ENCODE measurements at places on chromosomes 7 and 10.

DNA sequence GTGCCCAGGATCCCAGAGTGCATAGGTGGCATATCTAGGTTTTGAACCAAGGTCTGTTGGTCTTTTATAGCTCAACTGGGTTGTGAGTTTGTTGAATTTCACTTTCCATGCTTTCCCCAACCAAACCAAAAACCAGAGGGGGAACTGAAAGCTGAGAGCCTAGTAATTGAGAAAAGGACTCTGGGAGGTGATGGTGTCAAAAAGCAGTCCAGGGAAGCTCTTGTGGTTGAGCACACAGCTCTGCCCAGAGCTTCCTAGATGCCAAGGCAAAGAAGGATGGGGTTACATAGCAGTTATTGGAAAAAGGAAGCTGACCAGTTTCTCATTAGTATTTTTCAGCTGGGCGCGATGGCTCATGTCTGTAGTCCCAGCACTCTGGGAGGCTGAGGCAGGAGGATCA lies 9.9 kb downstream of the POR start:
- DNase-seq = no peak

DNA sequence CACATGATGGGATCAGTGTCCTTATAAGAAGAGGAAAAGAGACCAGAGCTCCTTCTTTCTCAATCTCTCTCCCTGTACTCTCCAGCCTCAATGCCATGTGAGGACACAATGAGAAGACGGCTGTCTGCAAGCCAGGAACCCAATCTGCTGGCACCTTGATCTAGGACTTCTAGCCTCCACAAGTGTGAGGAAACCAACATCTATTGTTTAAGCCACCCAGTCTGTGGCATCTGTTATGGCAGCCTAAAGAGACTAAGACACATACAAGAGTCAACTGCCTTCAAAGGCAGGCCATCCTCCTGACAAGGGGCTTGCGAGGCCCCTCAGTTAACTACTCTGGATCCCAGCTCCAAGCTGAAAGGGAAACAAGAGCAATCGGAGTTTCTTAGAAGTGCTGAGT lies 218.2 kb upstream of the FRMD4A start:
- no peak for DNase-seq

- no peak for DNase-seq
Observed at GRCh38 chr10:105146436-105146835, 505.3 kb downstream of the SORCS3 start.

DNA sequence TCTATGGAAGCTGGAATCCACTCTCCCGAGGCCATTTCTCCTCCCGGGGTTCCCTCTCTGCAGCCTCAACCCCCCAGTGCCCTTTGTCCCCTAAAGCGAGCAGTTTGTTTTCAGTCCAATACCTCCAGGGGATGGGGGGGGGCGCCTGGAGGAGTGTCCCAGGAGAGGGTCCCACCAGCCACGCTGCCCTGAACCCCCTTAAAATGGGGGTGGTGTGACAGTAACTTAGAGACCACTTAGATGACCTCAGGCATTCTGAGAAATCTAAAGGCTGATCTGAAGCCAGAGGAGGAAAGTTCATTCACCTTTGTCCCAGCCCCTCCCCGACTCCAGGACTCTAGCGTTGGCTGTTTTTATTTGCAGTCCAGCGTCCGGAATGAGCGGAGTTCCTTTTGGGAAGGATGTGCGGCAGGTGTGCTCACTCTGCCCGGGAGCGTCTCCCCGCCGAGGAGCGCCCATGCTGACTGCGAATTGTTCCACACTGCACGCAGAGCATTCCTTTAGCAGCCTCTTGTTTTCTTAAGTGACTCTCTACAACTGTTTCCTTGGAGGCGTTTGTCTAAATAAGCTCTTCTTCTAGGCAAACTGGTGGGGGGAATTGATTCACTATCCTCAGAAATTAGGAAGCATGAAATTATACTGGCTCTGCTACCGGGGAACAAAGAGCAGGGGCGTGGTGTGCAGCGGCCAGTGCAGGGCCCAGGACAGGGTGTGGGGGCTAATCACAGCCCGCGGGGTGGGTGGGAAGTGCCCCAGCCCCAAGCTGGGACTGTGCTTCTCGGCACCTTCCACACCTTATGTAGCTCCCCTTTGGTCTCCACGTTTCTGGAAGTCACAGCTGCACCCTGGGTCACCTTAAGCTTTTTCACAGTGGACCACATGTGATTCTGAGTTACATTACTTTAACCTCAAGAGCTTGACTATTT lies 46.3 kb downstream of the SYPL1 start:
- no peak for DNase-seq

GRCh38 chr10:103695584-103696005 lies 159.8 kb downstream of the SH3PXD2A start:
- no peak for DNase-seq

- DNase-seq = no peak
Observed at GRCh38 chr7:78576236-78576635, 777.7 kb downstream of the PHTF2 start.

GRCh38 chr7:143924851-143925250 lies 10.2 kb upstream of the OR2F2 start:
- DNase-seq = no peak

DNA sequence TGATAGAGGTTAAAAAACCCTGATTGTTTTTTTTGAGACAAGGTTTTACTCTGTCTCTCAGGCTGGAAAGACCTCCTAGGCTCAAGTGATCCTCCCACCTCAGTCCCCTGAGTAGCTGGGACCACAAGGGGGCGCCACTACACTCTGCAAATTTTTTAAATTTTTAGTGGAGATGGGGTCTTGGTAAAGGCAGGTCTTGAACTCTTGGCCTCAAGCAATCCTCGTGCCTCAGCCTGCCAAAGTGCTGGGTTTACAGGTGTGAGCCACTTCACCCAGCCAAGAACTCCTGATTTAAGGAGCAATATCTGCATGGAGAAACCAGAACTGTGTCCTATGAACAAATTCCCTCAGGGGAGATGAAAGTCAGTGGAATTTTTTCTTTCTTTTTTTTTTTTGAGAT lies 7.3 kb upstream of the KLHDC10 start:
- peak; percentile 33 for DNase-seq

GRCh38 chr7:151003572-151003971 lies 12.8 kb downstream of the NOS3 start:
- DNase-seq = no peak

DNA sequence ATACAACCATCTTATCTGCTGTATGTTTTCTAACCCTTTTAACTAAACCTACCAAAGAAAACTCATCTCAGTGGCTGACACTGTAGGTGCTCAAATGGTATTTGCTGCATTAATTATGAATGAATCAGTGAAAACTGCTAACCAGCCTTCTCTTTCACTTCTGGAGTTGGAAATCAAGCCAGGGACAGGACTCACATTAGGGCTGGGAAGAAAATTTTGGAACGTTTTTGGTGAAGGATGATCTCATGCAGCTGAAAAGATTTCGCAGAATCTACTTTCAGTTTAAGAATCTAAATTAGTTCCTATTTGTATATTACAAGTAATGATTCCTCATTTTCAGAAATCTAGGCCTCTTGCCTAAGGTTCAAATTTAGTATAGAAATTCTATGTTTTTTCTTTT lies 12.9 kb downstream of the MTPN start:
- no peak for DNase-seq

DNA sequence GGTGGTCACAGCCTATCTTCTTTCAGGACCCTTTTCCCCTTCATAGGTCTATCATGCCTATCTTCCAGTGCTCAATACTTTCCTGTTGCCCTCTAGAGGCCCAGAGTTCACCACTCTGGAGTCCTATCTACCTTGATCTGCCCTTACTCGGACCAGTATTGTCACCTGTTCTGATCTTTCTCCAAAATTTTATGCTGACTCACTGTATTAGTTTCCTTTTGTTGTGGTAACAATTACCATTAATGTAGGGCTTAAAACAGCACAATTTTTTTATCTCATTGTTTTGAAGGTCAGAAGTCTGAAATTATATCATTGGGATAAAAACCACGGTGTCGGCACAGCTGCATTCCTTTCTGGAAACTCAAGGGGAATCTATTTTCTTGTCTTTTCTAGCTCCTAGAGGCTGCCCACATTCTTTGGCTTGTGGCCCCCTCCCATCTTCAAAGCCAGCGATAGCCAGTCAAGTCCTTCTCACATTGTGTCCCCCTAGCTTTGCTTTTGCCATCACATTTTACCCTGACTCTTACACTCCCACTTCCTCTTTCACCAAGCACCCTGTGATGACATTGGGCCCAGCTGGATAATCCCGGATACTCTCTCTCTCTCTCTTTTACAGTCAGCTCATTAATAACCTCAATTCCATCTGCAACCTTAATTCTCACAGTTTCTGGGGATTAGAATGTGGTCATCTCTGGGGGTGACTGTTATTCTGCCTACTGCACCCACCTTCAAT lies 54.6 kb downstream of the TFAM start:
- no peak for DNase-seq

DNA sequence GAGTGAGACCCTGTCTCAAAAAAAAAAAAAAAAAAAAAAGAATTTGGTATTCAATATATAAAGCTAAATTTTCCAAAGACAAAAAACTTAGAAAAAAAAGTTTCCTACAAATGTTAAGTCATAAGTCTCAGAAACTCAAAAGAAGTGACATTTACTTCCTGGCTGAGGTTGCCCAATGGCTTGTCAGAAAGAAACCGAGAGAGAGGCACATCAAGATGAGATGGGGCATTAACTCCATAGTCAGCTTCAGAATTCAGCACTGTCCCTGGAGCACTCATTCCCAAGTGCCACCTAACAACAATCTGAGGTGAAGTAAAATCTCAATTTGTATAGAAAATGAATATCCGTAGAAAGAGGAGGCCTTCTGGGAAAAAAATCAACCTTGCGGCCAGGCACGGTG lies 6.8 kb upstream of the SPOCK2 start:
- DNase-seq = no peak
